ENCODE measurements at places on chromosomes 5 and 9.
A peak's percentile ranks its signal among the peaks of the same experiment; 100 is the strongest.

DNA sequence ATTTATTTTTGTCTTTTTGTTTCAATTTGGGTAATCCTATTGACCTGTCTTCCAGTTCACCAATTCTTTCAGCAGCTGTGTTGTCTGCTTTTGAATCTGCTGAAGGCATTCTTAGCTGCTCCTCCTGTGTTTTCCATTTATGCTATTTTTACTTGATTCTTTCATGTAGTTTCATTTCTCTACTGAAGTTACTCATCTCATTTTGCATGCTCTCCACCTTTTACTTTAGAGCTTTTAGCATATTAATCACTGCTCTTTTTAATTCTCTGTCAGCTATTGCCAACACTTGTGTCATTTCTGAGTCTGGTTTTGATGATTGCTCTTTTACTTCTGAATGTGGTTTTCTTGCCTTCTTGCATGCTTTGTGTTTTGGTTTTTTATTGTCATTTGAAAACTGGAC, 496.0 kb upstream of the CLINT1 start:
- no peak for DNase-seq

DNA sequence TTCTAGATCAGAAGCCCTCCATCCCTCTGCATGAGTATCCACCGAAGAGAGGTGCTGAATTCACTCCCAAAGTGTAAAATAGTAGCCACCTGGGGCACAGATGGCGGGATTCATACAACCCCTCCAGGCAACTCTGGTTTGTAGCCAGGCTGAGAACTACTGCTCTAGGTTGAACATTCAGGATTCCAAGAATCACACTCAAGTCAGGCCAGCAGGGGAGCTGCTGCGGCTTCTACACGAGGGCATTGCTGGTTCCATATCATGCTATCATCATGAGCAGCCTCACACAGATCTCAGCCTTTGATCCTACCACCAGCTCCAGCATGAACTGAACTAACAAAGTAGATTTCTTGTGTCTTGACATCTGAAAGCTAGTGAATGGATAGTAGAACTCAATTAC, 367.9 kb downstream of the DIRAS2 start:
- no peak for DNase-seq

- no peak for DNase-seq
Measured at GRCh38 chr9:135752281-135753204, 50.6 kb downstream of the KCNT1 start.

DNA sequence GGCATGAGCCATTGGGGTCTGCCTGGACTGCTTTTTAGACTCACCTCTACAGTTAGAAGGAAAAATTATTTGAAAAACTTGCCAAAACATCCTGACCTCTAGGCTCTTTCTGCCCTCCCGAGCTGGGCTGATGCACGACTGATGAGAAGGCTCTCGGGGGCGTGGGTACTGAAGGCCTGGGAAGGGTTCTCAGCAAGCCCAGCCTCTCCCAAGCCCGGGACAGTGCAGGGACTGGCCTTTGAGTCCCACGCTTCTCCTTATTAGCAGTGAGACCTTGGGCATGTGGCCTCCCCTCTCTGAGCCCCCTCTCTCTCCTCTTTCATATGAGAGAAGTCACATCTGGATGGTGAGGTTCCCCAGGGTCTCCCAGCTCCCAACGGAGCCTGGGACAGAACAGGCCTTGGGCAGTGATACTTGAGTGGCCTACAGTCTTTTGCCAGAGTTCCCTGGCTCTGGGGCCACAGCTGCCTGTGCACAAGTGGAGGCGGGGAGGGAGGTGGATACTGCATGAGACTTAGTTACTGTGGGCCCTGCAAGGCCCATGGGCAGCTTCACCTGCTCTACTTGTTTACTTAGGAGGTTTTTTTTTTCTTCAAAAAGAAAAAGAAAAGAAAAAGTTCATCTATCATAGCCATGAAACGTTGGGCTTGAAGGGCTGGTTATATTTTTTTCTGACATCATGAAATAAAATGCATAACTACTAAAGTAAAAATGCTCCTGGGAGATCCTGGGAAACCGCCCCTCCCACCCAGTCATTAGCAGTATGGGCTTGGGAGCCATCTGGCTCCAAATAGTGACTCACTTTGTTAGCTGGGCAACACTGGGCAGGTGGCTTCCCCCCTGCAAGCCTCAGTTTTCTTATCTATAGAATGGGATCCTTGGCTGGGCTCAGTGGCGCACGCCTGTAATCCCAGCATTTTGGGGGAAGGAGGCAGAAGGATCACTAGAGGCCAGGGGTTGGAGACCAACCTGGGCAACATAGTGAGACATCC, 139.4 kb downstream of the GAPVD1 start:
- no peak for DNase-seq

DNA sequence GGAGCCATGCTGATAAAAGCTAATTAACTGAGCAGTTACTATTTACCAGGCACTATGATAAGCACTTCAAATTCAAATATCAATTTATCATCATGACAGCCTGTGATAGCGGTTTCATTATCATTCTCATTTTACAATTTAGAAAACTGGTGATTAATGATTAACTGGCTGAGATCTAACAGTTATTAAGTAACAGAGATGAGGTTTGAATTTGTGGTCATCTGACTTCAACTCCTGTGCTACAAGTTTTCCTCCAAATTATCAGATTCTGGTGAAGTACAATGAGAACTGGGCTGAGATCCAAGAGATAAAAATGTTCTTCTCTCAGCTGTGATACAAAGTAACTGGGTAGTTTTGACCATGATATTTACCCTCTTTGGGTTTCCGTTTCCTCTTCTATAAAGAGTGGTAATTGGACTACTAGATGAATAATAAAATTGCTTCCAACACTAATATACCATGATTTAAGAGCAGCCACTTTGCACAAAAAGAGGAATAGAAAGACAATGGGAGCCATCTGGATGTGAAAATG, 74.5 kb upstream of the CCNG1 start:
- DNase-seq, result no peak

DNA sequence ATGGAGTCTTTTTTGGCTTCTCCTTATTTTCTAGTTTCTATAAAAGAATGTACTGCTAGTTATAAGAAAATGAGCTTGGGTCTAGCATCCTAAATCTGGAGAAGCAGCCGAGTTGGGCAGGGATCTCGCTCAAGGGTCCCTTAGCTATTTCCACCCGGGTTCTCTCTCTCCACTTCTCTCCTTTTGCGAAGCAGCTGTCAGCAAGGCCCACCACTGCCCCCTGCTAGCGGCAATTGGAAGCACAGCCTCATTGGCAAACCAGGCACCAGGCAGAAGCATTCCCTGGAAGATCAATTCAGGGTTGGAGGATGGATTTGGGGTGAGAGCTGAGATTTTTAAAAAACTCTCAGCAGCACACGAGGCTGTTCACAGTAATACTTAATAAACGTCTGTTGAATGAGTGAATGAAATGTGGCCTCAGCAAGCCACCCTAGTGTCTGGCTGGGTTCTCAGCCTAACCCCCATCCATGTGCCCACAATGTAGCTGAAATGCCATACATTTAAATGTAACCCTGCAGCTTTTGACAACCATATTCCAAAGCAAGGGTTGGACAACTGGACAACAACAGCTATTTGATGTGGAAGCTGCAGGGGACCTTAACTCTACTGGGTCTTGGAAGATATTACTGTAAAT, 34.6 kb upstream of the TNIP1 start:
- peak; percentile 61 for DNase-seq

DNA sequence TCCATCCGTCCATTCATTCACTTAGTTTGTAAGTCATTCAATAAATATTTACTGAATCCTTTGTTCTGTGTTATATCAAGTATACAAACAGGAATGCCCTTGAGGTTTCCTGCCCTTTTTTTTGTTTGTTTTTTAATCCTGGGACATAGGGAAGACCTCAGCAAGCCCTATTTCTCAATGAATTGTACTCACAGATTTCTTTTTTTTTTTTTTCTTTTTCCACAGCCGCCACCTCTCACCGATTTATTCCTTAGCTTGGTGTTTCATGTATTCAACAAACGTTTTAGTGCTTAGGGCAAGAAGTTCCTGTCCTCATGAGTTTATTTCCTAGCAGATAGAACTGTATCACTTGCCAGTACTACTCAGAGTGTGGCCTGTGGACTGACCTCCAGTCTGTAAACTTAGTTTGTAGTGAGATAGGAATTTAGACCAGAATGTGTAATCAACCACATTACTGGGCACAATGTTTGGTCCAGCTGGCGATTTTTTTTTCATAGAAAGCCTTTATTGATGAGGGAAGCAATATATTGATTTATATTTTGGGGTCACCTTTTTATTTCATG, 35.4 kb upstream of the C5orf47 start:
- DNase-seq, result no peak

DNA sequence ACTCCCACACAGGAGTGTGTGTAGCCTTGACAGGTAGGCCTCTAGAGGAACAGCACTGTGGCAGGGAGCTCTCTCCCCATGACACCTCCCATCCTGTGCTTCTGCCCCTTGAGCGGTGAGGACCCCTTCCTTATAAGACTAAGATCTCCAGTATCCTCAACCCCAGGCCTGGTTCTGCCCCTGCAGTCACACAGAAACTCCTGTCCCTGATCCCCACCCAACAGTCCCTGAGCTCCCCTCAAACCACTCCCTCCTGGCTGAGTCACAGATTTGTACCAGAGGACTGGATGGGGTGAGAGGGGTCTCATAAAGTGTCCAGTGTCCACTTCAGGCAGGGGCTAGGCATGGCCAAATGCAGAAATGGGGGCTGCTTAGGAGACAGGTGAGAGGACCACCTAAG, 47.8 kb upstream of the CDKN2AIPNL start:
- no peak for DNase-seq

DNA sequence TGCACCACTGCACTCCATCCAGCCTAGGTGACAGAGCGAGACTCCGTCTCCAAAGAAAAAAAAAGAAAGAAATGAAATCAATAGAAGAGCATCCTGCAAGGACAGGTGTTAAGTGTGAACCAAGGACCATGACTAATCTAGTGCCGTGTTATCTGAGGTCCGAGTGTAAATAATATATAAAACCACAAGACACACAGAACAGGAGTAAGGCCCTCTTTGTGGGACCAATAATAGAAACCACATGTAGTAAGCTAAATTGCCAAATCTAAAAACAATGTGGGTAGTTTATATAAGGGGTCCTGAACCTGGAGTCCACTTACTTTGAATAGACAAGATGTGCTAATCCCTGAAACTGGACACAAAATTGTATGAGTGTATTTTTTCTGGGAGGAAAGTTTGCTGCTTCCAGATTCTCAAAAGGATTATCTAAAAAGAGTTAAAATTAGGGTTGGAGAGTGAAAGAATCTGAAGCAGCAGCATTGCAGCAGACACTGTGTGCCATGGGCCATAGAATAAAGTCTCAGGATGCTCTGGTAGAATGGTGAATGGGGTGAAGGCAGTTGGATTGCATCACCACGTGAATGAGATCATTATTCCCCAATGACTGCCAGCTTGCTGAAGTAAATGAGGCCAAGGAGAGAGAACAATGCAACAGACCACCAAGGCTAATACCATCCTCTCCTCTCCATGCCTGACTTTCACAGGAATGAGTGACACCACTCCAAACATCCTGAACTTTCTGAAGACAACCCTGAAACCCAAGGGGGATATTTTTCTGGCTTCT, 222.7 kb downstream of the DCP2 start:
- no peak for DNase-seq

GRCh38 chr9:16628413-16628812, 242.1 kb downstream of the BNC2 start:
- no peak for DNase-seq

- no peak for DNase-seq
Measured at GRCh38 chr5:148559461-148559860, 94.9 kb downstream of the HTR4 start.

GRCh38 chr5:25754895-25755294, 1110.1 kb upstream of the CDH10 start:
- DNase-seq, result no peak

- peak; percentile 73 for DNase-seq
Measured at GRCh38 chr9:81389569-81389993, 299.8 kb downstream of the TLE1 start.

DNA sequence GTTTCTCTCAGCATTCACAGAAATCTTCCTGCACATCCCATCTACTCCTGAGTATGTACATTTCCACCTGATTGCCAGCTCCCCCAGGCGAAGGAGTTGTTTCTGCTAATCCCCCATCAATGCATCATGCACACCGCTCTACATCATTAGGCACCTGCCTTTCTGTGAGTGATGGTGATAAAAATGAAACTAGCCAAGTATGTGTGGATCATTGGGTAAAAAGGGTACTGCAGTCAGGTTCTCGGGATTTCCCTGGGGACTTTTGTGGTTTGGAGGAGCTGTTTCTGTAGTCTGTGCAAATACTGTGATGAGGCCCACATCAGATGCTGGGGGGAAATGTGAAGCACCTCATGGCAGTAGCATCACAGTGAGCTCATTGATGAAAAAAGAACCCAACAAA, 30.4 kb downstream of the CAMK4 start:
- DNase-seq, result no peak

GRCh38 chr5:79692596-79692995, 3.0 kb downstream of the CMYA5 start:
- no peak for DNase-seq

DNA sequence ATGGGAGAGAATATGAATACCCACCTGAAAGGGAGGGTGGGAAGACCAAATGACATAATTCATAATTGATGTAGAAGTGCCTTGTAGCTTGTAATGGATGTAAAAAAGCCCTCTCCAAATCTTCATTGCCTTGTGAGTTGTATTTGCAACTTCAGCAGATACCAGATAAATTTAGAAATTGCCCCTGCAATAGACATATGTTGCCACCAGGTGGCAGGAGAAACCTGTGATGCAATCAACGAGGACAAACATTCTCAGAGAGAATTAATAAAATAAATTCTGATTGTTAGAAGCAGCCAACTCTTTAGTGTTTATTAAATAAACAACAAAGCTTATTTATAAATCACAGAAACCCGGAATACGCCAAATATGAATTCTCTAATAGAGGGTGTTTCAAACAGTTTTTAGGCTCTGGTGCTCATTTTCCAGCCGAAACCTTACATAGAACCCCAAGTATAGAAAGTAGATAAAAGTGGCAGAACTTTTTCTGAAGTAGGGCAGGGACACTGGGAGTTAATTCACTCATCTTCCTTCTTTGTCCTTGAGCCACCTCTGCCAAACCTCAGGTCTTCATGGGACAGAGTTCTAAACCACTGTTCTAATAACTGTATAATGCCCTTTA, 147.8 kb downstream of the TMEM38B start:
- DNase-seq, result peak; percentile 20

GRCh38 chr5:178606269-178606668, 16.1 kb upstream of the COL23A1 start:
- DNase-seq, result no peak

- no peak for DNase-seq
Measured at GRCh38 chr9:21499912-21500311, 17.8 kb upstream of the IFNE start.

- DNase-seq, result no peak
Measured at GRCh38 chr5:84450617-84451414, 66.1 kb upstream of the EDIL3 start.

- no peak for DNase-seq
Measured at GRCh38 chr5:172410160-172410559, 44.2 kb downstream of the SH3PXD2B start.

DNA sequence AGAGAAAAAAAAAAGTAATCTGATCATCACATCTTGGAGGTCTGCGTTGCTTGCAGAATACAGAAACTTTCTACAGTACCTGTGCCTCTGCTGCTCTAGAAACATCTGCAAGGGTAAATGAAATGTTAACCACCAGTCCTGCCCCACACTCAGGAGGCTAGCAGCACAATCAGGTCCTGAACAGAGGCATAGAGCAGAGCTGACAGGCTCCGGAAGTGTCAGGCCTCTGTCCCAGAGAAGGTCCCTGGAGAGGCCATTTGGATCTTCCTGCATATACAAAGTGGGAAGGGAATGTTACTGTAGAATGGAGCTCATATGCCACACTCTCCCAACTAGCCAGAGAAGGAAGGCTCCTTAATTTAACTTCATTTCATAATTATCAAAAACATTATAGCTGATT, 7.2 kb downstream of the NRG2 start:
- no peak for DNase-seq

- DNase-seq, result peak; percentile 84
Measured at GRCh38 chr9:97714435-97714834, 17.3 kb upstream of the XPA start.
